Activated CD8-positive, alpha-beta T cell treated with anti-CD3 and anti-CD28 coated beads, Interleukin-2, amount 10 ng/mL, durations not matched to agents 7 days and 5 days (primary cell): ENCODE measurements at places on chromosomes 7 and 10.

GRCh38 chr10:74704629-74705357, 121.6 kb upstream of the KAT6B start:
- no peaks in the 10 kb centered on the region for H3K4me1 ChIP-seq
- no peak for DNase-seq
- no peak overlapping the region for H3K4me3 ChIP-seq
- H3K36me3 ChIP-seq: peaks cover 11% of the 10 kb centered on the region
- H3K27me3 ChIP-seq: no peaks in the 10 kb centered on the region

GRCh38 chr7:145331522-145331921, 495.7 kb upstream of the TPK1 start:
- DNase-seq: no peak
- H3K36me3 ChIP-seq: no peaks in the 10 kb centered on the region
- H3K27me3 ChIP-seq: no peaks in the 10 kb centered on the region
- H3K4me3 ChIP-seq: no peak overlapping the region

GRCh38 chr10:74103560-74104258, 46.9 kb downstream of the AP3M1 start:
- H3K27ac ChIP-seq: no peak overlapping the region
- no peak overlapping the region for H3K4me3 ChIP-seq
- DNase-seq: no peak
- H3K4me1 ChIP-seq: peaks cover 4% of the 10 kb centered on the region

DNA sequence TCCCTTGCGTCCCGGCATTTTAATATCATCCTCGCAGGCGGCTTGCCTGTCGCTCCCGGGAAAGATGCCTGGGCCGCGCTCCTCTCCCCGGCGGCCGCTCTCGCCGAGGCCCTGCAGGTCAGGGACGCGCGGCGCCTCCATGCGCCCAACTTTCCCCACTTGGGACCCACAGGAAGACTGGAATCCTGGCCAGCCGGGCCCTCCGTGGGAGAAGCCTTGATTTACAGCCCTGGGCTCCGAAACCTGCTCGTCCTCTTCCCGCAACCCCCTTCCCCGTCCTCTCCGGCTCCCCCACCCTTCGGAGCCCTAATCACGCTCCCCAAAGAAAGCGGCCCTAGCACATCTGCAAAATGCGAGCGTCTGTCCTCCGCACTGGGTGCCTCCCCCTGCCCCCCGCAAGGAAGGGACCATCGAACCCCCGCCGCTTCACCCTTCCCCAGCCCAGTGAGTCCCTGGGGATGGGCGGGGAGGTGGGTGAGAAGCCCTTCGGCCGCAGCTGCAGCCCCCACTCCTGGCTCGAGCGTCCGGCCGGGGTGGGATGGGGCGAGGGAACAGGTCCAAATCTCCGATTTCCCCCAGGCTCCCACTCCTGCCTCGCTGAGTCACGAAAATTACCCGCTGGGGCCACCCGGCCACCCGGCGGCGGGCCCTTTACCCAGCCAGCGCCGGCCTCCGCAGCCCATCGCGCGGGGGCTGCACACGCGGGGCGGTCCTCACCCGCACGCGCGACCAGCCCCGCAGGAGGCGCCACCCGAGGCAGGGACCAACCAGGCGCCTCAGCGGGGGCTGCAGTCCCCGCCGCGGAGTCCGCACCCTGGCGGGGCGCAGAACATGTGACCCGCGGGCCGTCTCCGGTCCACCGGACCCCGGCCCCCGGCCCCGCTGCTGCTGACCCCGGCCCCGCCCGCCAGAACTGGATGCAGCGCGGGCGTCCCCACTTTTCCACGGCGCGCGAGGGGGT, 695 bp downstream of the HSPA12A start:
- peaks cover 8% of the 10 kb centered on the region for H3K4me1 ChIP-seq
- H3K36me3 ChIP-seq: no peaks in the 10 kb centered on the region
- H3K27me3 ChIP-seq: peaks cover 63% of the 10 kb centered on the region

DNA sequence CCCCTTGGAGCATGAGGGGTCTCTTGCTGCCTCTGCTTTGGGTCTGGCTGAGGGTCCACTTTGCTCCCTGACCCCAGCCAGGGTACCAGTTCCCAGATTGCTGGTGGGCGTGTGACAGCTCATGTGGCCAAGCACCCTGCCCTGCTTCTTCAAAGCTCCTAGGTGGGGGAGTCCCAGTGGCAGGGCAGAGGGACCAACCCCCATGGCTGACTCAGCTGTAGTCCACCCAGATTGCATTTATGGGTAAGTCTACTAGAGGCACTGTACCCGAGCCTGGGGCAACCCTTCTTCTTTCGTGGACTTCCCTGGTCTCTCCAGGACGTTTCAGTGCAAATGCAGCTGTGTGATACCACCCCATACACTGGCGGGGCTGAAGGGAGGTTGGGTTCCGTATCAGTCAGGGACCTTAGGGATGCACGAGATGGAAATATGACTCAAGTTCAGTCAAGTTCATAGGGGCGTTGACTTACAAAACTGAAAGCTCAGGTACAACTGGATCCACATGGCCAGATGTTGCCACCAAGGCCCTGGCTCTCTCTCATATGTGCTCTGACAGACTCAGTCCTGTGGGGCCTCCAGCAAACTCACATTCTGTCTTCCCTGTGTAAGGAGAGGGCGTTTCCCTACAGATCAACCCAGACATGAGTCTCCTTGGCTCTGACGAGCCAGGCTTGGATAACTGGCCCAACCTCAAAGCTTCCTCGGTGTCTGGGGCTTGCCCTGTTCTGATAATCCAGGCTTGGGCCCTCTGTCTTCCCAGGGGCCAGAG, 13.6 kb downstream of the PTPRE start:
- no peak overlapping the region for H3K4me3 ChIP-seq
- DNase-seq: no peak
- peaks cover 15% of the 10 kb centered on the region for H3K4me1 ChIP-seq
- no peaks in the 10 kb centered on the region for H3K27me3 ChIP-seq
- H3K36me3 ChIP-seq: no peaks in the 10 kb centered on the region

GRCh38 chr10:113494761-113495160, 58.1 kb upstream of the HABP2 start:
- H3K36me3 ChIP-seq: no peaks in the 10 kb centered on the region
- DNase-seq: no peak
- H3K4me3 ChIP-seq: no peak overlapping the region
- peaks cover 2% of the 10 kb centered on the region for H3K4me1 ChIP-seq
- H3K27ac ChIP-seq: no peak overlapping the region

- no peak overlapping the region for H3K4me3 ChIP-seq
- H3K4me1 ChIP-seq: peaks cover 56% of the 10 kb centered on the region
- H3K27me3 ChIP-seq: no peaks in the 10 kb centered on the region
- H3K27ac ChIP-seq: no peak overlapping the region
- H3K36me3 ChIP-seq: peaks cover 2% of the 10 kb centered on the region
These were observed 122.6 kb downstream of the FAM107B start for GRCh38 chr10:14652067-14652466.

DNA sequence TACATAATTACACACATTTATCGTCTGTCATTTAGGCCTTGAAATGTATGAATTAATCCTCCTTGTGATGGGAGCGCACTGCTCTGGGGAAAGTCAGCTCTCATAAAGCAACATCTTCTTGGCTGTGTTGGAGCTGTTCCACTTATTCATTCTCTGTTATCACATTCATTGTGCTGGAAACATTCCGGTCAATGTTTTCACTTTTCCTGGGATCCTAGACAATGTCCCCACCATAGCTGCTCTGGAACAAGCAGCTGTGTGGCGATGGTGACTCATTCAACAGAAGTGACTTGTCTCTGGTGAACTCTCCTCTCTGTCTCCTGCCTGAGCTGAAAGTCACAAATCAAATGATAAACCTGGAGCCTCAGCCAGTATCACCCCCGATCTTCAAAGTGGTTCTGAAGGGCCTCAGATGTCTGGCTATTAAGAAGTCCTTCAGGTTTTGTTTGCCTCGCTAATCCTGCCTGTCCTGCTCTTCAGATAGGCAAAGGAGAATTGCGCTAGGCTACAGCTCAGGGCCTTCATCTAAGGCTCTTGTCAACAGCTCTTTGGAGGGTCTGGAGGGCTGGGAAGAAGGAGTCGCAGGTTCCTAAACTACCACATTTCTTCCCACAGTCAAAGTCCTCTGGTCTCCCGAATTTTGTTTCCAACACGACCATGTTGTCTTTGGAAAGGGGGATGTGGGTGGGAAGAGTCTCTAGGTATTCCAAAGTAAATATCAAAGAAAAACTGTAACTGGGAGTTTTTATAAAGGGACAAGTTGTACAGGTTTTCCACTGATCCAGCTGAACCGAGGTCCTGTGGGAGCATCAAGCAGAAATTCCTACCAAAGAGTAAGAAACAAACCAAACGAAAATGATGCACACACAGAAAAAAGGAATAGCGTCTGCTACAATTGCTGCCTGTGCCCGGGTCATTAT, 29.3 kb downstream of the KLF6 start:
- peaks cover 53% of the 10 kb centered on the region for H3K4me1 ChIP-seq
- peak overlapping the region; percentile 32 for H3K27ac ChIP-seq
- no peak for DNase-seq
- H3K4me3 ChIP-seq: no peak overlapping the region
- peaks cover under 1% of the 10 kb centered on the region for H3K36me3 ChIP-seq
- H3K27me3 ChIP-seq: no peaks in the 10 kb centered on the region

GRCh38 chr10:12829831-12830390, 171.6 kb downstream of the CCDC3 start:
- H3K4me3 ChIP-seq: no peak overlapping the region
- H3K27ac ChIP-seq: no peak overlapping the region
- H3K36me3 ChIP-seq: no peaks in the 10 kb centered on the region
- H3K27me3 ChIP-seq: no peaks in the 10 kb centered on the region

GRCh38 chr7:37683246-37684120, at the start of gene GPR141:
TSS of gene GPR141 (plus strand) at chr7:37683766. CDS start at chr7:37740394, 56,628 bp downstream.
- no peaks in the 10 kb centered on the region for H3K36me3 ChIP-seq
- no peak for DNase-seq
- H3K4me1 ChIP-seq: peaks cover 10% of the 10 kb centered on the region
- H3K4me3 ChIP-seq: no peak within 1 kb of the TSS
- no peak within 1 kb of the TSS for H3K27ac ChIP-seq

DNA sequence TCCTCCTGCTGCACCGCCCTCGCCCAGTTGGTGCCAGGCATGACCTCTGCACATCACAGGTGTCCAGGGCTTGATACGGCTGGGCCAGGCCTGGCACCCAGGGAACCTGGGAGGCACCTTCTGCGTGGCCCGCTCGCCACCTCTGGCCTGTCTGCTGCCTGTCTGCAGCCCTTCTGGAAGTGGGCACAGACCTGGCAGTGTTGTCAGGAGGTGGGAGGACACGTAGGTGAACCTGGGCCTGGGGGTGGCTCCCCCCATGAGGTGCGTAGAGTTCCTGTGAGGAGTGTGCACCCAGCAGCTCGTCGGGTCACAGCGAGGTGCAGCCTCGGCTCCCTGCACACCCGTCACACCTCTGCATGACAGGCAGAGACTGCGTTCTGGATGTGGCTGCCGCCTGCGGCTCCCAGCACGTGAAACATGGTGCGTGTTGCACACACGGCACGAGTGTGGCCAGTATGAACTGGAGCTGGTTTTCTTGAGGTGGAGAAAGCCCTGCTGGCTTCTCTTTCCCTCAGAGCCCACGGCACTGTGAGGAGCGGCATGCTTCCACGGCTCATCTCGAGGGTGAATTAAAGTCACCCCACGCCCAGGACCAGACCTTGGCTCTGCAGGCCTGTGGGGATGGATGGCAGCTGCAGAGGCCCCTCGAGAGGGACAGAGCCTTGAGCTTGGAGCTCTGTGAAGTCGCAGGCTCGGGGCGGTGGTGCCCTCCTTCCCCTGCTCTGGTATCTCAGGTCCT, 24.8 kb downstream of the INPP5A start:
- no peaks in the 10 kb centered on the region for H3K36me3 ChIP-seq
- DNase-seq: no peak
- H3K27me3 ChIP-seq: no peaks in the 10 kb centered on the region
- no peak overlapping the region for H3K4me3 ChIP-seq
- H3K27ac ChIP-seq: no peak overlapping the region

- H3K36me3 ChIP-seq: peaks cover 2% of the 10 kb centered on the region
- no peak overlapping the region for H3K4me3 ChIP-seq
- peak; percentile 50 for DNase-seq
- H3K27ac ChIP-seq: peak overlapping the region; percentile 82
These were observed 90.0 kb upstream of the PLXNA4 start for GRCh38 chr7:132666071-132666773.

GRCh38 chr10:124515244-124515970, 53.8 kb downstream of the LHPP start:
- no peak for DNase-seq
- H3K27ac ChIP-seq: no peak overlapping the region
- H3K4me1 ChIP-seq: peaks cover 11% of the 10 kb centered on the region
- H3K4me3 ChIP-seq: no peak overlapping the region
- H3K27me3 ChIP-seq: no peaks in the 10 kb centered on the region

DNA sequence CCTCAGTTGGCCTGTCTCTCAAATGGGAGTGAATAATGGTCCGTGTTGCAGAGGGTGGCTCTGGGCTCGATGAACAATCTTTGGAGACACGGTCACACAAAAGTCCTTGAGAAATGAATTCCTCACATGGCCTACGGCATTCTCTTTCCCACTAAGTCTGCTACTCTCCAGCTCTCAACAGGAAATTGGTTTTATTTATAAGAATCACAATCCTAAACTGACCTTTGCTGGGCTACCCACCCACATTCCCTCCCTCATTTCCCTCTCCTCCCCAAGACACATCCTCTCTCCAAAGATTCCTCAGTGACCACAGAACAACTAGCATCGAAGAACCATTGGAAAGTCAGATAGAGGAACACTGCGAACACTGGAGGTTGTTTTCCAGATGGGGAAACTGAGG, 4.7 kb downstream of the AFAP1L2 start:
- DNase-seq: no peak
- no peaks in the 10 kb centered on the region for H3K36me3 ChIP-seq
- no peak overlapping the region for H3K4me3 ChIP-seq

DNA sequence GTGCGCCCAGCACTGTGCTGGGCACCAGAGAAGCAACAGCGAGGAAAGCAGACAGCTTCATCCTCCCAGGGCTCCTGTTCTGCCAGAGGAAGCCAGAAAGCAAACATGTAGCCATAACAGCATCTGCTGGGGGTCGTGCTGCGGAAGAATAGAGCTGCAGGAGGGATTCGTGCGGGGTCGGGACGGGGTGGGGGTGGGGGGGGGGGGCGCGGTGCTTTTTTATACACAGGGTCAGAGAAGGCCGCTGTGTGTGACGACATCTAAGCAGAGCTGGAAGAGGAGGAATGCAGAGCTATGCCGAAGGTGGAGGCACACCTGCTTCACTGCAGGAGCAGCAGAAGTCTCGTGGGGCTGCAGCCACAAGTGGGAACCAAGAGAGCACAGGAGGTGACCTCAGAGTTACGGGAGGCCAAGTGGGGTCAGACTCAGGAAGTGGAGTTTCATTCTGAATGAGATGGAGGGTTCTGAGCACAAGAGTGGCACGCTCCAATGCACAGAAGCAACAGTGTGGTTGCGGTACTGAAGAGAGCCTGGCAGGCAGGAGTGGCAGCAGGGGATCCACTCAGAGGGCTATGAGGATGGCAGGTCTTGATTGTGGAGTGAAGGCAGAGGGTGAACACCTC, 11.1 kb downstream of the PKD1L1 start:
- no peak overlapping the region for H3K4me3 ChIP-seq
- H3K27ac ChIP-seq: no peak overlapping the region
- no peaks in the 10 kb centered on the region for H3K36me3 ChIP-seq
- DNase-seq: no peak

GRCh38 chr7:603152-603951, 83.7 kb upstream of the PDGFA start:
- H3K4me1 ChIP-seq: peaks cover 73% of the 10 kb centered on the region
- DNase-seq: peak; percentile 58
- H3K27ac ChIP-seq: peak overlapping the region; percentile 100
- H3K36me3 ChIP-seq: peaks cover 42% of the 10 kb centered on the region
- peak overlapping the region; percentile 92 for H3K4me3 ChIP-seq

- DNase-seq: no peak
- no peaks in the 10 kb centered on the region for H3K27me3 ChIP-seq
- H3K4me3 ChIP-seq: no peak overlapping the region
- no peaks in the 10 kb centered on the region for H3K4me1 ChIP-seq
- H3K27ac ChIP-seq: no peak overlapping the region
- H3K36me3 ChIP-seq: no peaks in the 10 kb centered on the region
These were observed 147.9 kb upstream of the FZD8 start for GRCh38 chr10:35789996-35790395.
